ENCODE measurements at places on chromosomes 1 and 21.

GRCh38 chr1:87428367-87428766, 99.7 kb downstream of the LMO4 start:
- DNase-seq, result no peak

DNA sequence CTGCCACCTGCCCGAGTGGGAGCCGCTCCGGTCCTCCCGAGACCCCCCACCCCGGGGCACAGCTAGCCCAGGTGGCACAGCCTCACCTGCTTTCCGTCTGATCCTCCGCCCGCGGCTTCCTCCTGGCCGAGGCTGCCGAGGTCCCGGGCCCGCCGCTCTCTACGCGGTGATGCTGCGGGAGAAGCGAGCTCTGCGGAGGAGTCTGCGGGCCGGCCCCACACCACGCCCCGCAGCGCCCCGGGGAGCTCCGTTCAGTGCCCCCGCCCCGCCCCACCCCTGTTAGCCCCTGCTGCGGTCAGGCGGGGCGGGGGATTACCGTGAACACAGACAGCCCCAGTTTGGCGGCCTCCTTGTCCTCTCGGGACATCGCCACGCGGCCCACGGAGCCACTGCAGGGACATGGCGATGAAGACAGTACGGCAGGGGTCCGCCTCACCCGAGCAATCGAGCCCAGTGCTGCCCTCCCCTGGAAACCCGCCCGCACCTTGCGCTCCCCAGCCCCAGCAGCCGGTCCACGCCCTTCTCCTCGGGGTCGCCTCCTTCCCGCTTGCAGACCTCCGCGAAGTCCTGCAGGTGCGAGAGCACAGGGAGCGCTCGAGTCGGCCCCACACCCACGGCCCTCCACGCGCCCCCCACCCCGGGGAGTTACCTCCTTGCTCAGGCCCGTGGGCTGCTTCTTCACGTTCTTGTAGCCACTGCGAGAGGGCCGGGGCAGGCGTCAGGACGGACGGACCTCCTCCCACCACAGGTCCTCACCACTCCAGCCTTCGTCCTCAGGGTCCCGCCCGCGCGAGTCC, 933 bp downstream of the C1orf35 start:
- DNase-seq, result no peak

DNA sequence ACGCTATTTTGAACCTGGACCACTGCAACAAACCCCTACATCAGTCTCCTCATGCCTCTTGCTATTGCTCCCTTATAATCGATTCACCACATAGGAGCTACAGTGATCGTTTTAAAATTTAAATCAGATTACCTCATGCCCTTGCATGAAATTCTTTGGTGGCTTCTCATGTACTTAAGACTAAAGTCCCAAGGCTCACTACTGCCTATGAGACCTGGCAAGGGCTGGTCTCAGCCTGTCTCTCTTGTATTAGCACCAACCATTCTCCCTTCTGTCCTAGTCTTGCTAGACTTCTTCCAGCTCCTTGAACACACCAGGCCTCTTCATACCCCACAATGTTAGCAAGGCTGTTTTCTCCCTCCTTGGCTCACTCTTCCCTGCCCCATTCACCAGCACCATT, 6.5 kb upstream of the GNPAT start:
- no peak for DNase-seq

DNA sequence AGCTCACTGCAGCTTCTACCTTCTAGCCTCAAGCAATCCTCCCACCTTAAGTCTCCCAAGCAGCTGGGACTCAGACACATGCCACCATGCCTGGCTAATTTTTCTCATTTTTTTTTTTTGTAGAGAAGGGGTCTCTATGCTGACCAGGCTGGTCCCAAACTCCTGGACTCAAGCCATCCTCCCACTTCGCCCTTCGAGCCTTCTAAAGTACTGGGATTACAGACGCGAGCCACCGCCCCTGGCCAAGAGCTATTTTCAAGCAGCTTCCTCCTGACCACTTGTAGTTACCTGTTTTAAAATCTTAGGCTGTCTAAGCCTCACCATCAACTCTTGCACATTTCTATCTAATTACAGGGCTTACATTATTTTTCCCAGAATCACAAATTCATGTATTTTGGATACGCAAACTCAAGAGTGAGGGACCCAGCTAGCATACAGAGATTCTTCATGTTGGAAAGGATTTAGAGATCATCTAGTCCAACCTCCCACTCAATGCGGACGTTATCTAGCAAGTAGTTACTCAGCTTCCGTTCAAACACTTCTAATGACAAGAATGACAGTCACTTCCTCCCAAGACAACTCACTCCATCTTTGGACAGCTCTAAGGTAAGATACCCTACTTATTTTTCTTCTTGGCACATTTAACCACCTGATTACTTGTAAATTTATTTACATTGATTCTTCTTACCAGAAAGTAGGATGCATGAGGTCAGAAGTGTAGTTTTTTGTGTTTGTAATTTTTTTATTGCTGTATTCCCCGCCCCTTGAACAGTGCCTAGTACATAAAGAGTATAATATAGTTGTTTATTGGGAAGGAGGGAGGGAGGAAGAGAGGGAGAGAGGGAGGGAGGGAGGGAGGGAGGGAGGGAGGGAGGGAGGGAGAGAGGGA, 65.4 kb downstream of the LUZP1 start:
- DNase-seq, result no peak

GRCh38 chr1:53328009-53328461, at the start of gene LRP8:
LRP8 (minus strand) TSS chr1:53328070; CDS start chr1:53327912, 158 bp downstream.
- DNase-seq, result no peak

GRCh38 chr1:230976825-230977747, 1.6 kb downstream of the TTC13 start:
- no peak for DNase-seq

DNA sequence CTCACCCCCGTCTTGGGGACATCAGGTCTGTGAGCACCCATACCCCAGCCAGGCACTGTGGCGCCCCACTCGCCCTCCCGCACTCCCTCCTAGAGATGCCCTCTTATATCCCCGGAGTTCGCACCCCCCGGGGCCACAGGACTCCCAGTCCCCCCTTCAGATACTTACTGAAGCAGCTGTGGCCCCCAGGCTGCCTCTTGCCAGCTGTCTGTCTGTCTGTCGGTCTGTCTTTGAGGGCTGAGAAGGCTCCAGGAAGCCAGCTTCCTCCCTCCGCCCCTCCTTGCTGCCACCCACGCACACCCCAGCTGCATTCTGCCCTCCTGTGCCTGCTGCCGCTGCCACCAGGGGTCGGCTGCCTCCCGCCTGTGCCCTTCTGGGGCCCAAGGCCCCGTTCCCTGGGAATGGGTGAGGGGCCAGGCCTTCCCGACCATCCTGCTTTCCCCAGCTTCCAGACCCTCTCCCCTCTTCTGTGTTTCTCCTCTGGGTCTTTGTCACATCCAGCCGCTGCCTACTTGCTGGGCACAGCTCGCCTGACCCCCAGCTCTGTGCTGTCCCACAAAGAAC, at the start of gene PTPN7:
Gene PTPN7, minus strand, starts transcription at position 226 of the 564 bp plus-strand sequence. CDS start 1,200 bp downstream, outside the sequence.
- no peak for DNase-seq

- DNase-seq, result no peak
Observed at GRCh38 chr1:107739201-107739600, 225.8 kb downstream of the VAV3 start.

DNA sequence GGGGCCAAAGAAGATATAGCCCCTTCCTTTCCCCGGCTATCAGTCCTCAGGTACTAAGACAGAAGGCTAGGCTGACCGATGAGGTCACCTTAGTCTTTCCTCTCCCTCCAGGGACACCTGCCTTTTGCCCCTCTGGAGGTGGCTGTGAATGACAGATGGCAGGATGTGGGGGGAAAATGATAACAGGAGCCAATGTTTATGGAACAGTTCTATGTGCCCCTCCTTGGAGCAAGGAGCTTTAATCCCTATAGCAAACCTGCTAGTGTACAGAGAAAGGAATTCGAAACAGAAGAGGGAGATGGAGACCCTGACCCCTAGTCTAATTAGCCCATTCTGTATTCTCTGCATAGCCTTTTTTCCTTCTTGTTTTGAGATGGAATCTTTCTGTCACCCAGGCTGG, 28.1 kb downstream of the SERINC2 start:
- DNase-seq, result no peak

- no peak for DNase-seq
Observed at GRCh38 chr1:54577612-54578011, 29.6 kb downstream of the ACOT11 start.

GRCh38 chr21:35170244-35170643, 121.1 kb upstream of the RUNX1 start:
- no peak for DNase-seq

GRCh38 chr1:212119863-212120262, 84.3 kb downstream of the DTL start:
- no peak for DNase-seq

GRCh38 chr21:27068811-27069210, 101.9 kb upstream of the ADAMTS5 start:
- DNase-seq, result no peak

DNA sequence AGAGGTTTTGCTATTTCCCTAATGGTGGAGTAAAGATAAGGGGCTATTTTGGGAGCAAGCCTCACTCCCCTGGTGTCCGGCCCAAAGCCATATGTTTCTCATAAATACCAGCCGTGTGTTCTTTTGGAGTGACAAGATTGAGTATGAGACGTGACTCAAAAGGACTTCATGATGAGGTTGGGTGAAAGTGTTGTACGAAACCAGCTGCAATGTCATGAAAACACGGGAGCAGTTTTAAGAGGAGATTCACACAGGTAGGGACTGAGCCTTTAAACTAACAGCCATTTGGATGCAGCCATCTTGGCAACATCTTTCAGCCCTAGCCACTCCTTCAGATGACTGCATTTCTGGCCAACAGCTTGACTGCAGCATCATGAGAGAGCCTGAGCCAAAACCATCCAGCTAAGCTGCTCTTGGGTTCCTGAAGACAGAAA, 532.3 kb upstream of the USP24 start:
- no peak for DNase-seq

- DNase-seq, result no peak
Observed at GRCh38 chr1:23964235-23964668, 4.6 kb downstream of the PNRC2 start.

- DNase-seq, result no peak
Observed at GRCh38 chr1:170985406-170985805, 50.1 kb downstream of the MROH9 start.

DNA sequence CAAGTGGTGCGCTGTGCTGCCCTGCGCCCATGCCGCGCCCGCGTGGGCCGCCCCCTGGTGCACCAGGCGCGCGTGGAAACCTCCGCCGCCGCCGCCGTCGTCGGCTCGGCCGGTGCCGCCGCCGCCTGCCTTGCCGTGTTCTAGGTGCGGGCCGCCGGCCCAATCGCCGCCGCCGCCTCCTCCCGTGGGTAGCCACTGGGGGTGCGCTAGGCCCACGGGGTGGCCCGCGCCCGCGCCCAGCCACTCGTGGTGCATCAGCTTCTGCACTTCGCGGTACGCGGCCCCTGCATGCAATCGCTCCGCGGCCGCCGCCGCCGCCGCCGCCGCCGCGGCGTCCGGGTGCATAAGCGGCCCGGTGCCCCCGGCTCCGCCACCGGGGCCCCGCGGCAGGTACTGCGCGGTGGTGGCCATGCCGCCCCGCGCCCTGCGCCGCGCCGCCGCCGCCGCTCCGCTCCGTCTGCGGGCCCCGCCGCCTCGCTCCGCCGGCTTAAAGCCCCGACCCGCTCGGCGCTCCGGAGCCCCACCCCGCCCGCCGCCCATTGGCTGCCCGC, at the start of gene POU3F1:
Gene POU3F1, minus strand, starts transcription at position 461 of the 551 bp plus-strand sequence. Its CDS starts 50 bp downstream, at position 411.
- no peak for DNase-seq

GRCh38 chr1:51344602-51345299, 14.4 kb upstream of the TTC39A start:
- DNase-seq, result no peak

GRCh38 chr1:196659471-196659870, 7.6 kb downstream of the CFH start:
- no peak for DNase-seq

DNA sequence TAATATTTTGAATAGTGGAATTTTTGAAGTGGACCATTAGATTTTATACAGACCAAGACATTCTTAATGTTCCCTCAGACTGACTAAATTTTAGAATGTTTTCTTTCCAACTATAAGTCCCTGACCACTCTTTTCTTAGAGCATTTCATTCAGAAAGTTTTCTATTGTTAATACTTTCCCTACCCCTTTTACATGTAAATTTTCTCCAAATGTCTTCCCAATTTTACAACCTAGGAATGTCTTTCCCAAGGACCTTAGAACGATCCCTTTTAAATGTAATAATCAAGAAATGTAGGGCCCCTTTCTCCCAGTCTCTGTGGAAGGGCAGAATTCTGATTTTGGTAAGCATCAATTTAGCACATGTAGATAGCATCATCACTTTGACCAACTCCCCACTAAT, 730.0 kb upstream of the B3GALT2 start:
- no peak for DNase-seq

GRCh38 chr1:2342384-2343022, 48.9 kb downstream of the MORN1 start:
- DNase-seq, result no peak

GRCh38 chr1:160454371-160455152, 54.2 kb downstream of the VANGL2 start:
- no peak for DNase-seq

GRCh38 chr1:167158111-167158812, 62.4 kb upstream of the POU2F1 start:
- no peak for DNase-seq

DNA sequence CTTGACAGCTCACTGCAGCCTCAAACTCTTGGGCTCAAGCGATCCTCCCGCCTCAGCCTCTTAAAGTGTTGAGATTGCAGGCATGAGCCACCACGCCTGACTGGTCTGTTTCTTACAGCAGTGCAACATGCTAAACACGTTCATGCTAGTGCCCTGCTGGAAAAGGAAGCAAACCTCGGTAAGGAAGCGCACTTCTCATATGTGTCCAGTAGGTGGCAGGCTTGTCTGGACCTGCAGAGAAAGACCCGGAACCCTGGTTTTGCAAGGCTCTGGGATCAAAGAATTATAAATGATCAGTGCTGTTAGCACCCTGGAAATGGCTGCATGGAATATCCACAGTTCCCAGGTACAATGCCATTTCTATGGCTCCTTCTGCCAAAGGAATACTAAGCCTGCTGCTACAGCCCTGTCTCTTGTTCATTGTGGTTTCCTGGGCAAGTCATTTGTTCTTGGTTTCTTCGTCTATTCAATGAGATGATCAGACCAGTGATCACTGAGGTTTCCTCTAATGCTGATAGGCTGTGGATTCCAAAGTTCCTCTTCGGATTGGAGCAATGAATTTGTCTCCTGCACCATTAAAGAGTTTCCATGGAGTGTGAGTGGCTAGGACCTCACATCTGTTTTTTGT, 15.9 kb downstream of the RNU5D-1 start:
- no peak for DNase-seq

DNA sequence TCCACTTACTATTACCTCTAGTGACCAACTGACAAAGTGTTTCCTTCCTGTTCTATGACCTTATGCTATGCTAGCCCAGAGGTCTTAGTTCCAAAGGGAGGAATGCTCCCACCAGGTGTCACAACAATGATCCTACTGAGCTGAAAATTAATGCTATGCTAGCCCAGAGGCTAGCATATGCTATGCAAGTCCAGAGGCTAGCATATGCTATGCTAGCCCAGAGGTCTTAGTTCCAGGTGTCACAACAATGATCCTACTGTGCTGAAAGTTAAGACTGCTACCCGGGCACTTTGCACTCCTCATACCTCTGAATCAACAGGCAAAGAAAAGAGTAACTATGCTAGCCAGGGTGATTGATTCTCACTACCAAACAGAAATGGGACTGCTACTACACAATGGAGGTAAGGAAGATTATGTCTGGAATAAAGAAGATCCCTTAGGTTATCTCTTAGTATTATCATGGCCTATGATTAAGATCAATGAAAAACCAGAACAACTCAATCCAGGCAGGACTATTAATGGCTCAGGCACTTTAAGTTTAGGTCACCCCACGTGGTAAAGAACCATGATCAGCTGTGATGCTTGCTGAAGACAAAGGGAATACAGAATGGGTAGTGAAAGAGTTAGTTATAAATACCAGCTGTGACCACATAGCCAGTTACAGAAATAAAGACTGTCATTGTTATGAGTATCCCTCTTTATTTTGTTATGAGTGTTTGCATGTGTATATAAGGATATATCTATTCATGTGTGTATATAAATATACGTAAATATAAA, 114.1 kb downstream of the CSMD2 start:
- no peak for DNase-seq
